ENCODE measurements at places on chromosomes 11 and 22. TPM values are rescaled to one million over a fixed set of nuclear protein-coding genes. Genes with fewer than 3 reads are reported as not detected.

Gene VPREB3
- total RNA-seq: 1.4 TPM

Gene MMP27
- total RNA-seq: not detected

Gene APOA4
- not detected for total RNA-seq

Gene HORMAD2
- not detected for total RNA-seq

Gene CYTH4
- total RNA-seq: 1.0 TPM

Gene OR52H1
- not detected for total RNA-seq

Gene FAM227A
- total RNA-seq: 0.46 TPM

Gene SERHL2
- 0.25 TPM for total RNA-seq

Gene PGGHG
- 7.1 TPM for total RNA-seq

Gene NPAS4
- total RNA-seq: not detected

Gene BDNF
- total RNA-seq: 10.6 TPM

Gene P2RY6
- 14.0 TPM for total RNA-seq

Gene ANO9
- 1.8 TPM for total RNA-seq

Gene KBTBD3
- total RNA-seq: 1.3 TPM

Gene APOL5
- total RNA-seq: not detected

Gene SCGB1A1
- 0.45 TPM for total RNA-seq

Gene SMPD1
- total RNA-seq: 11.2 TPM

Gene UBQLN3
- total RNA-seq: not detected

Gene PANX3
- total RNA-seq: not detected

Gene KRTAP5-1
- not detected for total RNA-seq

Gene PHETA2
- total RNA-seq: not detected

Gene GLYATL2
- total RNA-seq: not detected

Gene CCDC188
- total RNA-seq: not detected

Gene SLC5A1
- total RNA-seq: not detected

Gene CHST1
- 1.7 TPM for total RNA-seq

Gene APBB1
- total RNA-seq: 16.9 TPM

Gene LARGE2
- total RNA-seq: 2.2 TPM

Gene SYT7
- 0.72 TPM for total RNA-seq

Gene OR52N4
- not detected for total RNA-seq

Gene LINC01488
- total RNA-seq: 0.05 TPM

Gene DMC1
- total RNA-seq: 5.4 TPM

Gene RBMXL2
- not detected for total RNA-seq

Gene ARHGAP8
- total RNA-seq: 1.3 TPM

Gene SLN
- 0.80 TPM for total RNA-seq

Gene OR52E8
- not detected for total RNA-seq

Gene CRYBA4
- total RNA-seq: not detected

Gene SCN4B
- 0.08 TPM for total RNA-seq

Gene DSCAML1
- total RNA-seq: 0.15 TPM

Gene MAJIN
- not detected for total RNA-seq

Gene SYCE3
- total RNA-seq: not detected

Gene KCNK7
- 1.0 TPM for total RNA-seq

Gene OR51E1
- total RNA-seq: not detected

All from A549 treated with CORT108297 at 1 μM for 4 hours (cell line).